ENCODE measurements at places on chromosomes 13 and 19. TPM values are rescaled to one million over a fixed set of nuclear protein-coding genes. Genes with fewer than 3 reads are reported as not detected.

The HIPK4 gene
- total RNA-seq = 0.16 TPM

The EXOC3L2 gene
- not detected for total RNA-seq

The PTBP1 gene
- 33.5 TPM for total RNA-seq

The OR7D2 gene
- total RNA-seq = not detected

The C1QTNF9 gene
- not detected for total RNA-seq

The PLVAP gene
- 0.94 TPM for total RNA-seq

The FAM124A gene
- 13.7 TPM for total RNA-seq

The ZNF296 gene
- total RNA-seq = not detected

The PSG1 gene
- total RNA-seq = not detected

The CCL25 gene
- total RNA-seq = 0.31 TPM

The LMTK3 gene
- total RNA-seq = 9.5 TPM

The ZNF441 gene
- 70.2 TPM for total RNA-seq

The ZNF491 gene
- 12.9 TPM for total RNA-seq

Data from occipital lobe (tissue), 3 donors.